Stimulated activated CD8-positive, alpha-beta memory T cell treated with anti-CD3 and anti-CD28 coated beads, Interleukin-4, amount 100 ng/mL, for 1 hour (primary cell): ENCODE measurements at places on chromosomes 1 and 21.

GRCh38 chr1:159436469-159436868, 3.1 kb upstream of the OR10J1 start:
- no peak for DNase-seq

- no peak for DNase-seq
Observed at GRCh38 chr1:56506951-56507491, 72.3 kb downstream of the PLPP3 start.

GRCh38 chr1:215022741-215023141, 59.8 kb upstream of the KCNK2 start:
- no peak for DNase-seq

GRCh38 chr1:158028969-158029368, 35.5 kb downstream of the KIRREL1 start:
- no peak for DNase-seq

DNA sequence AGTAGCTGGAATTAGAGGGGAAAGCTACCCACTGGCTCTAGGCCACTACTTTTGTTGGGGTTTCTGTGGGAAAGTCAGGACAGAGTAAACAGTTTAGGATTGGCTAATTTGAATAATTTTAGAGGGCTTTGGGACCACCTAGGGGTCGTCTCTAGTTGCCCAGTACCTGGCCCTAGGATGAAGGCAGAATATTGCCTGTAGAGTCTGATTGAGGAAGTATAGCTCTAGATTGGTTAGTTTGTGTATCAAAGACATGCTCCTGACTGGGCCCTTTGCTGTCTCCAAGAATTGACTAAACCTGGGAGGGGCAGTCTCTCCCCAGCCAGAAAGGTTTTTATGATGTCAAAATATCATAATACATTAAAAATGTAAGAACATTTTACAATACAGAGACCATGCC, 142.0 kb downstream of the POU2F1 start:
- no peak for DNase-seq

DNA sequence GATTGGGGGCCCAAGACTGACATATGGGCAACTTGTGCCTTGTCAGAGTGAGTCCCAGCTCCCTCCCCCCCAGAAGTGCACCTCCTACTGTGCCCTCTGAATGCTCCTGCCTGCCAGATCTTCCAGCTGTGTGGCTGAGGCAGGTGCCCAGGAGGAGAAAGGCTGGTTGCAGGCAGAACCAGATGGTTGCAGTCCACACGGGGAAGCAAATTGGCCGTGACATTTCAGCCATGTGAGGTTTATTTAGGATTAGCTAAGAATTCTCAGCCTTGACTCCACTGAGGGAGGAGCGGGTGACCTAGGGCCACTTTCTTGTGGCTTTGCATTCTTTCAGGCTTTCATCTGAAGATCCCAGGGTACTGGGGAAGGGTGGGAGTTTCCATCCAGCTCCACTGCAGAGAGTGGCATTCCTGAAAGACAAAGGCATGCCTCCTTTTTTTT, 33.8 kb downstream of the PEX14 start:
- no peak for DNase-seq

DNA sequence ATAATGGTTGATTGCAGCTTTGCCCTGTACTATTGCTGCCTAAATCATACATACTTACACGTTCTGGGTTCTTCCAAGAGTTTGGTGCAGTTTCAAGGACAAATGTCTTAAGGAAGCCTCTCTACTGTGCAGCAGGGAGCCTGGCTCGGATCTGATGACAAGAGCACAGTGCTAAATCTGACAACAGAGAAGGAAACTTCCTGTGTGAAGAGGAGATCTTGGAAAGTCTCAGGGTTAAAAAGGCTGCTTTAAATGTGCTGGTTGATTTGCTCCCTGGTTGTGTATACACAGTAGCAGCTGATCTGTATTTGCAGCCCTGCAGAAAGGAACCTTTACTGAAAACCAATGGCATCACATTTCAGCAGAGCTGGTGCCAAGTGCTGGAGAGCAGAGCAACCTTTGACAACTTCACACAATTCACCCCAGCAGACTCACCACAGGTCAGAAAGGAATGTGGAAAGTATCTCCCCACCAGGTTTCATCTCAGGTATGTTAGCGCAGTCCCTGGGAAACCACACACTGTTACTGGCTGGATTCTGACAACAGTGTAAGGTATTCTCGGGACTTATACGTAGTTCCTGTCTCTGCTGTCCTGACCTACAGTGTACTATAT, 355.0 kb upstream of the ESRRG start:
- no peak for DNase-seq

DNA sequence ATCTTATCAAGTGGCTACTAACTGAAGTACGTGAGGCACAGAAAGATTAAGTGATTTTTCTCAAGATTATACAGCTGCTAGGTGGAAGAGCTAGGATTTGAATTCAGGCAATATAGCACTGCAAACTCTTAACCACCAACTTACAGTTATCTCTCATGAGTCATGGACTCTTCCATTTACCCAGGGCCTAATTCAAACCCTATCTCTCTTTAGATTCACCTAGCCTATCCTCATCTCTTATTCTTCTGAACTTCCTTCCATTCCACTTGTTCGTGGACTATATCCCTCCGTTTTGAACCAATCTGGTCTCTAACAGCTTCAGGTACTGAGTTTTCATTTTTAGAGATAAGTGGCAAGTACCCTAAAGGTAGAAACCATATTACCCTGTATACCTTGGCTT, 92.8 kb upstream of the DMRTA2 start:
- no peak for DNase-seq

DNA sequence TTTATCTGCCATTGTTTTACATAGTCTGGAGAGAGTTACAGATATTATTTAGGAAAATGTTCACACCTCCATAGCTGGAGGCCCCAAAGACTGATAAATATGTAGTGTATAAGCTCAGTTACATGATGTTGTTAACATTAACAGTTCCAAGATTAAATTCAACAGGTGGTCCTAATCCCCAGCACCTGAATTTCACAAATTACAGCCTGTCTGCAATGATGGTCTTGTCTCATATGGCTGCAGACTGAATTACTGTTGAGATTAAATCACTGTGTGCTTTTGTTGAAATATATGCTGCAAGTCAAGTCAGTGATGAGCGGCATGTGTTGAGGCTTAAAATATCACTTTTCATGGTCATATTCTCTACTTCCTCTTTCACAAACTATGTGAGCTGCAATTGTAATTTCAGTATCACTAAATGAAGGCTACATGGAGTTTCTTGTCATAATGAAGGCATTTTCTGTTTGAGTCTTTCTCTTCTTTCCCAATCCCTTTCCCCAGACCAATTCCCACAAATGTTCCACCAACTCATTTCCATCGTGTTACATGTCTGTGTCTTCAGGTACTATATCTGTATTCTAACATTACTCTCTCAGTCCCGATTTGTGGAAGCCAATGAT, 4.2 kb downstream of the ST6GALNAC5 start:
- no peak for DNase-seq

GRCh38 chr1:151949371-151950193, 40.3 kb upstream of the THEM4 start:
- DNase-seq: no peak

DNA sequence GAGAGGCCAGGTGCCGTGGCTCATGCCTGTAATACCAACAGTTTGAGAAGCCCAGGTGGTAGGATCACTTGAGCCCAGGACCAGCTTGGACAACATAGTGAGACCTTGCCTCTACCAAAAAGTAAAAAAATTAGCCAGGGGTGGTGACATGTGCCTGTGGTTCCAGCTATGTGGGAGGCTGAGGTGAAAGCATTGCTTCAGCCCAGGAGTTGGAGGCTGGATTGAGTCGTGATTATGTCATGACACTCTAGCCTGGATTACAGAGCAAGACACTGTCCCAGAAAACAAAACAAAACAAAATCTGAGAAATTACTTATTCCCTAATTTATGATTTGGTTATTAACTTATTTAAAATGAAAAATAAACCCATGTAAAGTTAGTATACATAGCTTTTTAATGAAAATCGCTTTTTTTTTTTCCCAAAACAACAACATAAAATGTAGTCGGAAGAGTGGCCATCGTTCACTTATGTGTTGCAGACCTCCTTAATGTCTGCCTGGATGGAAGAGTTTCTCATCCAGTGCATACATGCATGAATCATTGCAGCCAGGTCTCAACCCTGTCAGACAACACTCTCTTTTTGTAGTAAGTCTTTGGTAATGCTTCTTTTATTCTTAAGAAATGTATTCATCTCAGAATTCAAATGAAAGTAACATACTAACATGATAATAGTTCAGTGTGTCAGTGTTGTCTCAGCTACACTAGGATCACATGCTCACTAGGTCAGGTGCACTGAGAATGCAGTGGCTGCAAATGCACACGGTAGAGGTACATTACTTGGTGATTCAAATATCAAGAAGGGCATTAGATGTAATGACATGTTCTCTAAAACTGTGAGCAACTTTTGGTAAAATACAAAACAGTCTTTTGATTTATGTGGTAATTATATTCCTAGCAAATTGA, 28.0 kb downstream of the ITSN1 start:
- no peak for DNase-seq

GRCh38 chr21:35873441-35873840, 186.9 kb downstream of the SETD4 start:
- DNase-seq: no peak

DNA sequence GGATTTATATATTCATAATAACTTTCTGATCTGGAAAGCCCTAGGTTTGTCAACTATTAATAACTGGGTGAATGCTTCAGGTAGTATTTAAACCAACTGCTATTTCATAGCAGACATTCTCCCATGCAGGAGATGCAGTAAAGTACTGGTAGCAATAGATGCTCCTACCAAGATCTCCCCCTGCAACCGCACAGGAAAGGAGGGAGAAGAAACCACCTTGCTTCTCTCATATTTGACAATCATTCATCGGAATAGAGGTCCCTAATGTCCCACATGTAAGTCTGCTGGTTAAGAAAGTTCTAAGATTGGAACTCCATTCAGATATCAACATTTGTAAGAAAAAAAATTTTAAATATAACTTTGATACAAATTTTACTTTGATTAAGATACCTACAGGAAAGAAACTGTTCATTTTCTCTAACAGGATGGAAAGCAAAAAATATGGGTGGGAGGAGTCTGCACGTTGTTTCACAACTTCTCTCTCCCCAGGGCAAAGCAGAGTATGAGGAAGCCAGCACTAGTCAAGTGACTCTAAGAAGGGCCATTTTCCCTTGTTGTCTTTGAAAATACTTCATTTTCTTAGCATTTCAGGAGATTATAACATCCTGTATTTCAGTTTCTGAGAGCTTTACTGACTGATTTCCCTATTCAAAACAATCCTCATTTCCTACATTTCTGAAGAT, at the start of gene PYHIN1:
PYHIN1 (plus strand) TSS at position 498 of the 683 bp plus-strand sequence. CDS start 5,359 bp downstream, outside the sequence.
- no peak for DNase-seq

- DNase-seq: no peak
Observed at GRCh38 chr1:8329439-8329838, 11.5 kb downstream of the SLC45A1 start.

DNA sequence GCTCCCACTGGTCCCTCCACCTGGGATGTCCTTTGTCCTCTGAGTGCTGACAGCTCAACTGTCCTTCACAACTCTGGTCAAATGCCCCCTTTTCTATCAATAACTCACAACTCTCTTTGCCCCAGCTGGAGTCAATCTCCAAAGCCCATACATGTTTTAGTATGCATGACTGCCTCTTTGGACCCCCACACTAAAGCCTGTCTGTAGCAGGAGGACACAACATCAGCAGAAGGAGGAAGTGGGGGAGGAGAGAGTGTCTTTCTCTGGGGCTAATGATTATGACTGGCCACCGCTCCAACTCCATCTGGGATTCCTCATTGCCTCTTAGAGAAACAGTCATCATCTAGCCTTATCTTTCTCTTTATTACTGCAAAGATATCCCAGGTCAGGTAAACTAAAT, 186.6 kb upstream of the FGGY start:
- DNase-seq: no peak

DNA sequence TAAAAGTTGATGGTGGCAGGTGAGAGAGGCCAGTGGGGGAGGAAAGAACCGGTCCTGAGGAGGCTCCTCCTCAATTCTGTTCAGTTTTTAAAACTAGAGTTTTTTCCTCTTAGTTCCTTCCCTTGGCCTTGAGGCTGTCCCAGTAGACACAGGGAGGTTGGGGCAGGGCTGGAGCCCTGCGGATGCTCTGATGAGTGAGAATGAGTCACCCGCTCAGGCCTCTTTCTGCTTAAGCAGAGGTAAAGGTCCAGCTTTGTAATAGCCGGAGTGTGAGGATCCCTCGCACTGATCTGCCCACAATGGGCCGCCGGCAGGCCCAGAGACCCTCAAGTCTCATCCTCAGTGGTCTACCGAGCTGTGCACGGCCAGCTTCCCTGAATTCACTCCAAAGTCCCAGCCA, 49.6 kb upstream of the IRF2BP2 start:
- no peak for DNase-seq

GRCh38 chr1:62725255-62725654, 37.1 kb upstream of the DOCK7 start:
- DNase-seq: no peak

DNA sequence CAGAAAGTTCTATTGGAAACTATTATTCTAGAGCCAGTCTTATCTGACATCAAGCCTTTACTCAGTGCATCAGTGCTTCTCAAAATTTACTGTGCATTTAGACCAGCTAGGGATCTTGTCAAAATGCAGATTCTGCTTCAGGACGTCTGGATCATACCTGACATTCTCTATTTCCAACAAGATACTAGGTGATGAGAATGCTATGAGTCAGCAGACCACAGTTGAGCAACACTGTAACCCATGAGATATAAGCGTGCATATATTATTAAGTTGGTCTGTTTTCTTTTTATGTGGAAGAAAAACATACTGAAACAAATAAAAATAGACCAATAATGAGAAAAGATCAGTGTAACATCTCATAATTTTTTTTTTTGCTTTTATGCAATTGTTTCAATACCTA, 40.4 kb upstream of the KCNH1 start:
- DNase-seq: no peak

GRCh38 chr21:19684328-19684727, 1280.7 kb upstream of the TMPRSS15 start:
- DNase-seq: no peak

DNA sequence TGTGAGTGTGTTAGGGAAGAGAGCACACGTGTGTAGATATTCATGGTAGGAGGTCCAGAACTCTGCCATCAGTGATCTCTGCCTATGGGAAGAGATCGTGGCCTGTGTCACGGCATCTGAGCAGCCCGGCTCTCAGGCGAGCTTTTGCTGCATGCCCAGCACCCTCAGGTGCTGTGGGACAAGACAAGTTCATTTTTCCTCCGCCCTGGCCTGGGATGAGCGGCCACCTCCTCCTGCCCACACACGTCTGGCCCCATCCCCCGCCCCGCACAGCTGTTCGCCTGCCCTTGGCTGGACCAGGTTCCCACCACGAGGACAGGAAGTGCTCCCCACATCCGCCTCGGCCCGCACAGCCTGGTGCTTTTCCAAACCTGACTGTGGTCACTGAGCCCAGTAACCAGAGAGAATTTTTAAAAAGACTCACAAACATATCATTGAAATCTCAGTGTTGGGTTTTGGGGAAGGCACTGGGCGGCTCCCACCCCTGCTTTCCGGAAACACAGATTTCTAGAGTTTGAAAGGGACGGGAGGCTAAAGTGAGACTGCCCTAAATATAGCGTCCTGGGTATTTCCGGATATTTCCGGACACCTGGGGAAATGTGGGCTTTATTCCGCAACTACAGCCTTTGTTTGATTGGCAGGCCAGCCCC, 18.0 kb downstream of the BMP8A start:
- no peak for DNase-seq
